ENCODE measurements at places on chromosomes 7 and 10.

DNA sequence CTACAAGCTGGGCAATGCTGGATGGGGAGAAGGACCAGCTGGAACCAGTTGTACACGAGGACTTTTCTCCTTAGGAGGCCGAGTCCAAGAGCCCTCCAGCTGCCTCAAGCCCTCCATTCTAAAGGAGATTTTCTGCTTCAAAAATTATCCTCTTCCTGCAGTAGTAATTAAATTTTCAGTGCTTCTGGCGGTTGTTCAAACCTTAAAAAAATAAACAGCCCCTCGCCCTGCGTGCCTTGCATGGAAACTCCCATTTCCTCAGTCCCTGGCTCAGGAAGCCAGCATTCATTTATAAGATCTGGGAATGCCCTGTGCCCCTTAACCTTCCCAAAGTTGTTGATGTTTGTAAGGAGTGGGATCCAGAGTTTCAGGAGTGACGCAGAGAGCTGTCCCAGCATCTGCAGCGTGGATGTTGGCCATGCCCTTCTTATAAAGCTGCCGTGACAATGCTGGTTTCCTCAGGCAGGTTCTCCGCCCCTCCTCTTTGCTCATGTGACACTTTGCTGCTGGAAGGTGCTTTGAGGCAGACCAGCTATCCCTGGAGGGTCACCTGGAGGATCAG is 24.0 kb upstream of the ACTR3B start:
- no peak for DNase-seq

GRCh38 chr10:120719333-120719732 is 131.8 kb upstream of the WDR11 start:
- DNase-seq = no peak

- DNase-seq = peak; percentile 5
These were observed 8.7 kb upstream of the GLRX3 start for GRCh38 chr10:130127364-130128061.

- DNase-seq = no peak
These were observed 100.4 kb upstream of the DDC start for GRCh38 chr7:50665403-50666123.

- DNase-seq = no peak
These were observed 294.7 kb downstream of the TCF7L2 start for GRCh38 chr10:113244750-113245149.

GRCh38 chr10:54710918-54711317 is 90.1 kb downstream of the PCDH15 start:
- no peak for DNase-seq

DNA sequence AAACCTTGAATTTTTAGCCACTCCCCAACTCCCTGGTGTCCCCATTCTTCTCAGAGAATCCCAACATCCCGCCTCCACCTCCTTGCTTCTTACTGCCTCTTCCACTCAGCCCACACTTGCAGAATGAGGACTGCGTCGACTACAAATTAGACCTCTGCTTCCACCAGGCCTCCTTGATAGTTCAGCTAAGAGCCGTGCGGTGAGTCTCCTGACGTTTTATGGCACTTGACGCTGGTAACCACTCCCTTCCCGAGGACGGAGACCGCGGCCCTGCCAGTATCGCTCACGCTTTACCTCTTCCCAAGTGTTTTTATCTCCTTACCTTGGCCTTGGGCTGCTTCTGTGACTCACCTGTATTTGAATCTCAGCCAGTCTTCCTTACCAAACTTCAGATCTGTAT is 31.1 kb downstream of the RBM17 start:
- DNase-seq = no peak

- no peak for DNase-seq
These were observed 36.2 kb downstream of the TOMM7 start for GRCh38 chr7:22786290-22786932.

GRCh38 chr7:121138262-121138933 is 149.9 kb downstream of the CPED1 start:
- DNase-seq = peak; percentile 28

DNA sequence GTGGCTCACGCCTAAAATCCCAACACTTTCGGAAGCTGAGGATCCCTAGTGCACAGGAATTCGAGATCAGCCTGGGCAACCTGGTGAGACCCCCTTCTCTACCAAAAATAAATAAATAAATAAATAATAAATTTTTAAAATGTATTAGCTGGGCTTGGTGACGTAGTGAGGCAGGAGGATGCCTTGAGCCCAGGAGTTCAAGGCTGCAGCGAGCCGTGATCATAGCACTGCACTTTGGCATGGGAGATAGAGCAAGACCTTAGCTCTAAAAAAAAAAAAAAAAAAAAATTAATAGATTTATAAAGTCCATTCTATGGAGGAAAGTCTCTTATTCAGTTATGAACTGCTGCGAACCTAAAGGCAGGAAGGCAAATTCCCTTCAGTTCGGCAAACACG is 1.1 kb upstream of the PTPN12 start:
- no peak for DNase-seq

DNA sequence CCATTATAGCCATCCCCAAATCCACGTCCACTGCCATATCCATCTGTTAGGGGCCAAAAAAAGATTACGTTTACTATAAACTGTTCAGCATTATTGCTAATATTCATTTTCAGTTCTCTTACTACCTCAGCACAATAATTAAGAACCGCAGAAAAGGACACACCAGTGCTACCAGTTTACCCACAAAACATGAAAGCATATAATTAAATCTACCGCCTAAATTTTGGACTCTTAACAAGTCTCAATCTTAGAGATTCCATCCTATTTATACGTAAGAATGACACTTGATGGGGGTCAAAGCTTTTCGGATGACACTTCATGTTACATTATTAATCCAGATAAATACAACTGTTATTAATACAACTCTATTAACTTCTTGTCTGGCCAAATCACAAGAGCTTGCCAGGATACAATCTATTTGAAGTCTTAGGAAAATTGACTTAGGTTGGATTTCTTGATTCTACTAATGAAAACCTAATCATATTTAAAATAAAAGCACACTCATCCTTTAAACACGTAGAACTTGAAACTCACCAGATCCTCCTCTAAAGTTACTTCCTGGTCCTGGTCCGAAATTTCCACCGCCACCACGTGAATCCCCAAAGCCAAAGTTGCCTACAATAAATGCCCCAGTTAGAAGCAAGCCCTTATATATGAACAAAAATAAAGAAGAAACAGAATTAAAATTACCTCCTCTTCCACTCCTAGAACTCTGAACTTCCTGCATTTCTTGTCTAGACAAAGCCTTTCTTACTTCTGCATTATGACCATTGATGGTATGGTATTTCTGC is 4.5 kb downstream of the HNRNPA2B1 start:
- no peak for DNase-seq

GRCh38 chr10:49446031-49446430 is 50.1 kb upstream of the DRGX start:
- no peak for DNase-seq

DNA sequence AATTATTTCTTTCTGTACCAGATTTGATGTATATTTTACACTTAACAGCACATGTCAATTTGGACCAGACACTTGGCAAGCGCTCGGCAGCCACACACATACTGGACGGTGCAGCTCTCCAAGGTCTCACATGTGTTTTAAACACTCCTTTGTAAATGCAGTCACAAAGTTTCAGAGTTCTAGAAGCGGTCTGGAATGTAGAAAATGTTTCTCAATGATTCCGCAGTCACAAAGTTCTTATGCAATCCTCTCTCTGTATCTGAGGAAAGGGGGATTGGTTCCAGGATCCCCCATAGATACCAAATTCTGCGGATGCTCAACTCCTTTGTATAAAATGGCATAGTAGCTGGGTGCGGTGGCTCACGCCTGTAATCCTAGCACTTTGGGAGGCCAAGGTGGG is 253.0 kb upstream of the GRB10 start:
- no peak for DNase-seq

GRCh38 chr10:77993620-77994019 is 35.7 kb downstream of the POLR3A start:
- no peak for DNase-seq

- no peak for DNase-seq
These were observed 268.4 kb upstream of the NPVF start for GRCh38 chr7:25496476-25497368.

DNA sequence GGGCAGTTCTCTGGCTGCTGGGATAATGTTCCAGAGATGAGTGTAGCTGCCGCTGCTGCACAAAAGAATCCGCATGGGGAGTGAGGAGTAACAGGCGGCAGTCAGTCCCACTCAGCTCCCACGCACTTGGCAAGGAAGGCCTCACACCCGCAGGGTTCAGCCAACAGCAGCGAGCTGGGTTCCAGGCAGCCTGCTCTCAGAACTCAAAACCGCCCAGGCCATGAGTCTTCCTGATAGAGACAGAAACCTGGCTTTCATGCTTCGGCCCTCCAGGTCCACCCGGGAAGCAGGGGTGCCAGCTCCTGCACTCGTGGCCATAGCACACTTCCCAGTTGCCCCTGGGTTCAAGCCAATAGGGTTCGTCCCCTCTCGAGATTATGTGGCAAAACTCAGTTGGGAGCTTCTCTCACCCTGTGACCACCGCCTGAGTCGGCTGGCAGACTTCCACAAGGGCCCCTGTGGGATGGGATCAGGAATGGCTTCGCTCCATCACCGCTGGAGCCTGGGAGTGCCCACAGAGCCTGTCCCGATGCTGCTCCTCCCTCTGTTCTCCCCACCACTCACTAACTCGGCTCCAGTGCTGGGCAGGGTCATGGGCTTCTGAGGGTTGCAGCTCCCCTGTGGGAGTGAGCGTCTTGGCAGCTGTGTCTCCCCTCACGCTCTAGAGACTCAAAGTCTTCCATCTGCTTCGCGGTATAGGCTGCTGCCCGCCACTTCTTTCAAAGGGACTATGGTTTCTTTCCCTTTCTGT is 20.6 kb downstream of the CLRN3 start:
- no peak for DNase-seq

DNA sequence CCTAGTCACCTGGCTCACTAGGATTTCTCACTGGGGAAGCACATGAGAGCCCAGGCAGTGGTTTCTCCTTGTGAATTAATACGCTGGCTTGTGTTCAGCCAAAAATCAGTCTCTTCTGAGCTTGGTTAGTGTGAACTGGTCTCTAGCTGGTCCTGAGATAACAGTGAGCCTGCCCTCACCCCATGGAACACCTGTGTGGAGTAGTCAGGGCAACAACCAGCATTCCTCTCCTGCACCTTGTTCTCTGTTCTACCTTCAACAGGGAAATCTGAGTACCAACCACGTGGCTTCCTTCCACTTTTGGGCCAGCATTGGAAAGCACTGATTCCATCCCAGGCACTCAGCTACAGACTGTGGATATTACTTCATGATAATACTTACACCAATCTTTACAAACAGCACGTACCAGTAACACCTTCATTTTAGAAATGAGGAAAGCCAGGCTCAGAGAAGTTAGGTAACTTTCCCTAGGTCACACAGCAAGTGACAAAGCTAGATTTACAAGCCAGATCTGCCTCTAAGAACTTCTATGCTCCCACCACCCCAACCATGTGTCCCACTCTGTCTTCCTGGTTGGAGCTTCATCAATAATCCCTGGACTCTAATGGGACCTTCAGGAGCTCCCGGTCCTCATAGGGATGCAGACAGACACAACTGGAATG is 106.6 kb downstream of the GRID1 start:
- no peak for DNase-seq

DNA sequence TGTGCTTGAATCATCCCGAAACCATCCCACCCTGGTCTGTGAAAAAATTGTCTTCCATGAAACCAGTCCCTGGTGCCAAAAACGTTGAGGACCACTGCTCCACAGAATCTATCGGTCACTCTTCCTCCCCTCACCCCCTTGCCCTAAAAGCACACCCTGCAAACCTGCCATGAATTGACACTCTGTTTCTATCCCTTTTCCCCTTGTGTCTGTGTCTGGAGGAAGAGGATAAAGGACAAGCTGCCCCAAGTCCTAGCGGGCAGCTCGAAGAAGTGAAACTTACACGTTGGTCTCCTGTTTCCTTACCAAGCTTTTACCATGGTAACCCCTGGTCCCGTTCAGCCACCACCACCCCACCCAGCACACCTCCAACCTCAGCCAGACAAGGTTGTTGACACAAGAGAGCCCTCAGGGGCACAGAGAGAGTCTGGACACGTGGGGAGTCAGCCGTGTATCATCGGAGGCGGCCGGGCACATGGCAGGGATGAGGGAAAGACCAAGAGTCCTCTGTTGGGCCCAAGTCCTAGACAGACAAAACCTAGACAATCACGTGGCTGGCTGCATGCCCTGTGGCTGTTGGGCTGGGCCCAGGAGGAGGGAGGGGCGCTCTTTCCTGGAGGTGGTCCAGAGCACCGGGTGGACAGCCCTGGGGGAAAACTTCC is 784 bp upstream of the SERPINE1 start:
- DNase-seq = no peak

DNA sequence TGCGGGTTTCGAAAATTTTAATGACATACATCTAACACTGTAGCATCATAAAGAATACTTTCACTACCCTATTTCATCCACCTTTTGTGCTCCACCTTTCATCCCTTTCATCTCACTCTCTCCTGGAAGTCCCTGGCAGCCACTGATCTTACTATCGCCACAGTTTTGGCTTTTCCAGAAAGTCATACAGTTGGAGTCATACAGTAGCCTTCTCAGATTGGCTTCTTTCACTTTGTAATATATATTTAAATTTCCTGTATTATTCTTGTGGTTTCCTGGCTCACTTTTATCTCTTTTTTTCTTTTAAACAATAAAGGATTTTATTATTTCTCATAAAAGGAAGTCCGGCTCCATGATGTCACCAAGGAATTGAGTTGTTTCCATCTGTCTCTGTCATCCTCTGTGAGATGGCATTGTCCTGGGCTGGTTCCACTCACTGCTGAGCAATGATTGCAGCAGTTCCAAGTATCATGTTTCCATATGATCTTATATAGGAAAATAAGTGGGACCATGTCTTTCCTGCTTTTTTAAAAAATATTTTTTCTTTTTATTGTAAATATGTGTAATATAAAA is 626.3 kb downstream of the POM121L12 start:
- DNase-seq = no peak

DNA sequence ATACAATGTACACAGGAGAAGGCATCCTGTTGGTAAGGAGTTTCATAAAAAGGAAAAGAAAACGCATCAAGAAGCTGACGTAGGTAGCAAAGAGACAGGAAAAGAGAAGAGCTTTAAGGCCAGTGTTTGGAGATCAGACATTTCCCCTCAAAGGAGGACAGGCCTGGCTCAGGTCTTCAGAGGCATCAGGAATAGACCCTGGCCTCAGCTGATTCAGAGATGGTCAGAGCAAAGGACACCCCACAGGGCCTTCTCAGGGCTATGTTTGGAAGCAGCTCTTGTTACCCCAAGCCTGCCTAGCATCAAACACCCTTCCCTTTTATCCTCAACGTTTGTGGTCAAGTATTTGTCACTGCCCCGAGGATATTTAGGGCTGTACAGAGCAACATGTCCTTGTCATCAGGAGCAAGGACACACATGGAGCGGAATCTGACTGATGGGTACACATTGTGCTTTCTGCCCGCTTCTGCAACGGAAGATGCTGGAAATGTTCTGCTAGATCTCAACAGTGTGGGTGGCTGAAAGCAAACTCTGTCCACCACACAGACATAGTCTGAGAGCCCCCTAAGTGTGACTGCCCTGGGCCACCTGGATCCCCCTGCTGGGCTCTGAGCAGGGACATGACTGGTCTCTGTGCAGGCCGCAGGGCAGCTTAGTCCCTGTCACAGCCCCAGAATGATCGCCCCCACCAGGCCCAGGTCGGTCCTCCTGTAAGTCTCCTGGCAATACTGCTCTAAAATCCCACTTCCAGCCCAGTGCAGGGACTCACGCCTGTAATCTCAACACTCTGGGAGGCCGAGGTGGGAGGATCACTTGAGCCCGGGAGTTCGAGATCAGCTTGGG is 1.0 kb upstream of the ZDHHC4 start:
- no peak for DNase-seq

All from NCI-H187 (cell line).